ENCODE measurements at places on chromosomes 6 and 20.

DNA sequence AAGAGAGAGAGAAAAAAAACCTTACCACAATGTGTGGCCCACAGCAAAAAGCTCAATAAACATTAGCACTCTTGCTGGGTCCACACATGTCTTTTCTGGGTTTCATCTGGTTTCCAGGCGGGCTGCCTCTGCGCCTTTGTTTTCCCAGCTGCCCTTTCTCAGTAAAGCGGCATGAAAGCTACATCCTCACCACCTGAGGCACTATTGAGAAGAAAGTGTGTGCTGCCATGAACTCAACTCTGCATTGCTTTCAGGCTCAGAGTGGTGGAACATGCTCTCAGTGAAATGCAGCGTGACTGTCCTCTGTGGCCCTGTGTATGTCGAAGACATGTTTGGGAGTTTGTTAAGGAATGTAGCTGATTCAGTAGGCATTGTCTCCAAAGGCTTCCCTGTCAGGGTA lies 102.3 kb downstream of the LYRM2 start:
- H3K36me3 ChIP-seq, result no peaks in the 10 kb centered on the region
- H3K4me1 ChIP-seq, result no peaks in the 10 kb centered on the region
- no peak overlapping the region for H3K27ac ChIP-seq
- H3K27me3 ChIP-seq, result no peaks in the 10 kb centered on the region
- no peak overlapping the region for H3K4me3 ChIP-seq

DNA sequence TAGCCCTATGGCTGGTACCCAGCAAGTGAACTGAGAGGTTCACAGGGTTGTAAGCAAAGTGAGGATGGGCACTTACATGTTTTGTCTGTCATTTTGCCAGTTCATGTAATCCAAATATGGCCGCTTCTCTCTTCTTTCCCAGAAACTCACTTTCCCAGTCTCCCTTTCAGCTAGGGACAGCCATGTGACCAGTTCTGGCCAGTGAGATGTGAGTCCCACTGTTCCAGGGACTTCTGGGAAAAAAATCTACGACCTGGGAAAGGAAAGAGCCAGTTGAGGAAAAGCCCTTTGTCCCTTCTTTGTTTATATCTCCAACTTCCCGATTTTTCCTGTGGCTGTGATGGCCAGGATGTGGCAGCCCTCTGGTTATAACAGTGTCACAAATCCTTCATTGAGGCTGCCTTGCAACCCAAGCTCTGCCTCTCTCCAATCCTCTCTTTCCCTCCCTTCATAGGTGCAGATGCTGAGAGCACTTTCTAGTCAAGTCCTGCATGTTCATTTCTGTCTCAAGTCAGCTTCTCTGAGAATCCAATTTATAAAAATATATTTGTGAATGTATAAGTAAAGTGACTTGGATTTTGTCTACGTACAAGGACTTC lies 148.6 kb upstream of the ZFP64 start:
- no peak for DNase-seq
- no peaks in the 10 kb centered on the region for H3K4me1 ChIP-seq
- H3K36me3 ChIP-seq, result no peaks in the 10 kb centered on the region
- H3K4me3 ChIP-seq, result no peak overlapping the region

DNA sequence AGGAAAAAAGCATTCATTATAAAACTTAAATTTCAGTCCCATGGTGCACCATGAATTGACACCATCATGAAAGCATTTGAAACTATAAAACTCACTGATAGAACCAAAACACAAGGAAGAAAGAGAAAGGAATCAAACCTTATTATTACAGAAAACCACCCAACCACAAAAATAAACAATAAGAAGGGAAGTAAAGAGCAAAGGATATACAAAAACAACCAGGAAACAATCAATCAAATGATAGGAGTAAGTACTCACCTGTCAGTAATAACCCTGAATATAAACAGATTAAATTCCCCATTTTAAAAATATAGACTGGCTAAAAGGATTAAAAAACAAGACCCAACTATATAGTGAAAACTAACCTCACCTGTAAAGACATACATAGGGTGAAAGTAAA lies 5.8 kb downstream of the SLPI start:
- no peaks in the 10 kb centered on the region for H3K4me1 ChIP-seq
- no peaks in the 10 kb centered on the region for H3K27me3 ChIP-seq
- no peak overlapping the region for H3K4me3 ChIP-seq
- H3K36me3 ChIP-seq, result no peaks in the 10 kb centered on the region

DNA sequence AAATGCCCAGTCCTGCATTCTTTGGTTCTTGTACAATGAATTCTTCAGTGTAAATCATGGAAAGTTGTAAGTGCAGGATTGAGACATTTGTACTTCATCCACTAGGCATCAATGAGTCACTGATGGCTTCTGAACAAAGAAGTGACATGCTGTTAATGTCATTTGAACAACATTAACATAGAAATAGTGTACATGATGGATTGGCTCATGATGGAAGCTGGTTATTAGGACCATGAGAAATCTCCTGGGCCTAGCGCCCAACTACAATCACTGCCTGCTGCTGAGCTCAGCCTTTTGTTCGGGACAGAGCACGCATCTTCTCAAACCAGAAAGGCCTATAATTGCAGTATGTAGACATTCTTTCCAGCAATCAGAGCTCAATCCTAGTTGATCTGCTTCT lies 316.8 kb upstream of the TSHZ2 start:
- H3K27ac ChIP-seq, result no peak overlapping the region
- H3K4me1 ChIP-seq, result no peaks in the 10 kb centered on the region
- no peak for DNase-seq
- H3K4me3 ChIP-seq, result no peak overlapping the region
- no peaks in the 10 kb centered on the region for H3K36me3 ChIP-seq

DNA sequence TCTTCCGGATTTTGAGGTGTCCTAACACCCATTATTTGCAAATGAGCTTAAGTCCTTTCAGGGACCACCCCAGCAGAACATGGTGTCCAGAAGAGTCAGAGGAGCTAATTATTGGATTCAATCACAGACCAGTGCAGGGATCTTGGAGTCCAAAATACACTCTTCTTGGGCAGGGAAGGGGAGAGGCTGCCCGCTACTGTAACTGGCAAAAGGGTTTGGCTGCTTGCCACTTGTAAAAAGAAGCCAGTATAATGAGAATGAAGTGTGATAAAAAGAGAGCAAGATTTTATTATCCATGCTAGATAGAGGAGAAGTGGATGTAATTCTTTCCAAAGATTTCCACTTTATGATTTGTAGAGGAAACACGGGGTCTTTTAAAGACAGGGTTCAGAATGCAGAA lies 19.3 kb downstream of the SPINT3 start:
- DNase-seq, result no peak
- H3K36me3 ChIP-seq, result no peaks in the 10 kb centered on the region
- H3K27ac ChIP-seq, result no peak overlapping the region

GRCh38 chr6:149223904-149224351 lies 93.6 kb upstream of the TAB2 start:
- H3K4me1 ChIP-seq, result peaks cover 13% of the 10 kb centered on the region
- no peak for DNase-seq
- no peaks in the 10 kb centered on the region for H3K36me3 ChIP-seq
- H3K27ac ChIP-seq, result no peak overlapping the region
- H3K27me3 ChIP-seq, result no peaks in the 10 kb centered on the region

GRCh38 chr20:5434116-5434515 lies 117.4 kb upstream of the PROKR2 start:
- H3K4me3 ChIP-seq, result no peak overlapping the region
- H3K4me1 ChIP-seq, result no peaks in the 10 kb centered on the region
- no peaks in the 10 kb centered on the region for H3K36me3 ChIP-seq

DNA sequence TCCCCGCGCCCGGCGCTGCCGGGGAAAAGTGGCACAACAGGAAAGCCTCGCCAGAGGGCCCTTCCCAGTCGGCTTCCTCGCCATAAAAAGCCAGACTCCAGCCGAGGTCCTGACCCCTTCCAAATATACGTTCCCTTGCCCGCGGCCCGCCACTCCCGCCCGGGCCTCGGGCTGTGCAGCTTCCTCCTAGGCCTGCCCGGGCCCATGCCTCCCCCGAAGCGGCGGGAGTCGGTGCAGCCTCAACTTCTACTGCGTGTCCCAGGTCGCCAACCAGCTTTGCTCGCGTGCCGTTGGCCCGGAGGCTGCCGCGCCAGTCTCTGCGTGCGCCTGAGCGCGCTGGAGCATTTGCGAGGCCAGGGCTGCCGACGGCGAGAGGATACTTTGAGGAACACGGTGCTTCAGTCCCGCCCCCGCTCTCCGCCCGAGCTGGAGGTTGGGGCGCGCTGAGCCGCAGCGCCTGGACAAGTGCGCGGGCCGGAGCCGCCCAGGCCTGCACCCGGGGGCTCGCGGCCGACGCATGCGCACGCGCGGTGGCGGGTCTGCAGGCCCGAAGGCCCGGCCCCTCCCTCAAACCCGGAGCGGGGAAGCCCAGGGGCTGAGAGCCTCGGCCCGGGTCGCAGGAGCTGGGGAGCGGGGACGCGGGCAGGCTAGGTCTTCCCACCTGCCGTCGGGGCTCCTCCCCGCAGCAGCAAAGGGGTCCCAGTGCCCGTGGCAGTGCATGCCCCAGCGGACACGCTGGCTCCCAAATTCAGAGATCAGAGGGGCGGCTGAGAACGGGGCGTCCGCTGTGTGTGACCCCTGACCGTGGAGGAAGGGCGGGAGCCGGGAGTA lies 10.2 kb downstream of the FOXC1 start:
- no peak for DNase-seq
- peaks cover 2% of the 10 kb centered on the region for H3K4me1 ChIP-seq
- H3K27ac ChIP-seq, result no peak overlapping the region
- no peaks in the 10 kb centered on the region for H3K36me3 ChIP-seq
- H3K27me3 ChIP-seq, result no peaks in the 10 kb centered on the region
- H3K4me3 ChIP-seq, result no peak overlapping the region
